Ecto neural progenitor cell (in vitro differentiated cells): ENCODE measurements at places on chromosomes 13 and 19.
A peak's percentile ranks its signal among the peaks of the same experiment; 100 is the strongest.

- DNase-seq = no peak
Measured at GRCh38 chr19:20244356-20244755, 77.3 kb downstream of the ZNF486 start.

DNA sequence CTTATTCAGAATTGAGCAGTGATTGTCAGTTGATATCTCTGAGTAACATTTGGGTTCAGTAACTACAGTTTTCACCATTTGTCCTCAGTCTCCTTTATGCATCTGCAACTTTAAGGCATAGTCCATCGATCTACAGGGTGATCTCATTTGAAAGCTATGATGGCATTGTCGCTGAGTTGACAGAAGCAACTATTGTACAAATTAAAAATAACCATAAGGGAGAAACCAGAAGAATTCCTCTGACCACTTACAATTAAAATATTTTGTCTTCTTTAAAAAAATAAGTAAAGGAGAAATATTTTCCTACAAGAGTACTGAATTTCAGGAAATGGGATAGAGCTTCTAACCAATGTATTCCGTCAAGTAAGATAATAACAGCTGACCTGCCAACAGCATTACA, 30.6 kb downstream of the RAP2A start:
- no peak for DNase-seq

DNA sequence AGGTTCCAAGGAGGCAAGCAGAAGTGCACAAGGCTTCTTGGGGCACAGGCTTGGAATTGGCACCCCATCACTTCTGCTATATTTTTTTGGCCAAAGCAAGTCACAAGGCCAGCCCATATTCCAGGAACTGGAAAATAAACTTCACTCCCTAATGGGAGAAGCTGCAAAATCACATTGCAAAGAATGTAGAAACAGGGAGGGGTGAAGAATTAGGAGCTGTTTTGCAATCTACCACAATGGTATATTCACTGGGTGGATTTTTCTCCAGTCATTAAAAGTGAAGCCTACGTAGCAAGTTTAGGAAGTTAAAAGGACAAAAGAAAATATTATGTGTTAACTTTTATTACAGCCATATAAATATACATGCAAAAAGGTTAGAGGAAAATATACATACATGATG, 464.8 kb downstream of the COG6 start:
- DNase-seq = no peak

GRCh38 chr13:111283991-111284390, 36.5 kb upstream of the TEX29 start:
- peak; percentile 18 for DNase-seq

DNA sequence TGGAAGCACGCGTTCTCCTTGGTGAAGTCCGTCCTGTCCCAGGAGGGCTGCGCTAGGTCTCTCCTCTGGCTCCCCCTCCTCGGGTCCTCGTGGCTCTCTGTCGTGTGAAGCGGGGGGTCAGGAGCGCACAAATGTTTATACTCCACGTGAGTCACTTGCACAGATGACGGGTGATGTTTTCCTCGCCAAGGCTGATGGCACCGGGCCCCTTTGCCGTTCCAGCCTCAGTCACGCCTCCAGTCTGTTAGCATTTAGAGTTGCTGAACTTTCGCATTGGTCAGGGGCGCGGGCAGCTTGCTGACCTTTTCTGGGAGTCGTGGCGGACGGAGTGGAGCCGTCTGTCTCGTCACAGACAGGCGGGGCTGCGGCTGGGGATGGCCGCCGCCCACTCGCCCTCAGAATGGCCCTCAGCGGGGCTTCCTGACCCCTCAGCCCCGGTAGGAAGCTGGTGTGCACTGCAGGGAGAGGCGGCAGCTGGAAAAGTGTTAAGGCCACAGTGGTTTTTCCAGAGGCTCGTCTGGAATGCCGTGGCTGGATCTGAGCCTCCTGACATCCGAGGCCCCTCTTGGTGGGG, 13.7 kb downstream of the KLHL26 start:
- DNase-seq = no peak

DNA sequence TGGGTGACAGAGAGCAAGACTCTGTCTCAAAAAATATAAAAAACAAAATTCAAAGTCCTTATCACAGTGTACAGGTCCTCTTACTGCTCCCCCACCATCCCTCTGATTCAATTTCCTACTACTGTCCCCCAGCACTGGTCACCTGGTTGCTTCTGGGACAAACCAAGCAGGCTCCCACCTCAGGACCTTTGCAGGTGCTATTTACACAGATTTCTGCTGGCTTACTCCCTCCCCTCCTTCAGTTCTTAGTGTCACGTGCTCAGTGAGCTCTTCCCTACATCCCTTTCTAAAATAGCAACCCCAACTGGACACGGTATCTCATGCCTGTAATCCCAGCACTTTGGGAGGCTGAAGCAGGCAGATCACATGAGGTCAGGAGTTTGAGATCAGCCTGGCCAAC, 6.0 kb downstream of the IRF2BP1 start:
- DNase-seq = no peak

DNA sequence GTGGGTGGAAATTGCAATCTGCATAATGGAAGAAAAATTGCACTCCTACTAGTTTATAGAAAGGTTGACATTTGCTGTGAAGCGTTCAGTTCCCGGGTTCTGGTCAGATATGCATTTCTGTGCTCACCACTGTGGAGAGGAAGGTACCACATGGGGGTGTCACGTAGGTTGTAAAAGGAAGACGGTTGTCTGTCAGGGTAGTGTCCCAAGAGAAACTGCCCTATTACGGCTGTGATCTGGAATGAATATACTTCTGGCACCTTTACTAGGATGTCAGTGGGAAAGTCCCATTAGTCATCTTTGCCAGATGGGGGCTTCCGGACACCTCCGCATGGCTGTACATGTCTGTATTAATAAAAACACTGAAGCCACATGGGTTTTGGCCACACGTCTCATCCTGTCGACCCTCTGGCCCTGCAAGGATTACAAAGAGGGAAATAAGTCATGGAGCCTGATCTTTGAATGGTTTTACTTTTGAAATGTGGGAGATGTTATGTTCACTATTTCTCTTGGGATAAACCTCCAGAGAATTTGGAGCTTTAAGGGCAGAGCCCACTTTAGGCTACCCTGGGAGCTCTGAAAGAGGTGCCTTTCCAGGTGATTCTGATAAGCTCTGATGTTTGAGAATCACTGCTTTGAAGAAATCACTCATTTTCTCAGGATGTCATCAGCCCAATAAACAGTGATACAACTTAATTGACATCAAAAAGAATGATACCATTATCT, 133.9 kb downstream of the AKAP11 start:
- no peak for DNase-seq

DNA sequence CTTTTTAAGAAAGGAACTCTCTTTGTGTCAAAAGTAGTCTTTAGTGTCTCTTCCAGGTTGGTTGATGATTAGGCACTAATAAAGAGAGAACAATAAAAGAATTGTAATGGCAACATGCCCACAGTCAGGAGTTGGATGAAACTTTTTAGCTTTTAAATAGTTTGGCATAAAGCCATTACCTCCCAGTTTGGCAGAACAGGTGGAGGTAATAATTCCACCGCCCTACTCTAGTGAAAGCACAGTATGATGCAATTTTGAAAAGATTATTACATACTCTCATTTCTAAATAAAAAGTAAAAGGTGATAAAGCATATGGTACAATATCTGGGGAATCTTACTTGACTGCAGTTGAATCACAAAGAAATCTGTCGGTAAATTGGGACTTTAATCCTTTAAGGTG, 497.6 kb downstream of the SUCLA2 start:
- no peak for DNase-seq

DNA sequence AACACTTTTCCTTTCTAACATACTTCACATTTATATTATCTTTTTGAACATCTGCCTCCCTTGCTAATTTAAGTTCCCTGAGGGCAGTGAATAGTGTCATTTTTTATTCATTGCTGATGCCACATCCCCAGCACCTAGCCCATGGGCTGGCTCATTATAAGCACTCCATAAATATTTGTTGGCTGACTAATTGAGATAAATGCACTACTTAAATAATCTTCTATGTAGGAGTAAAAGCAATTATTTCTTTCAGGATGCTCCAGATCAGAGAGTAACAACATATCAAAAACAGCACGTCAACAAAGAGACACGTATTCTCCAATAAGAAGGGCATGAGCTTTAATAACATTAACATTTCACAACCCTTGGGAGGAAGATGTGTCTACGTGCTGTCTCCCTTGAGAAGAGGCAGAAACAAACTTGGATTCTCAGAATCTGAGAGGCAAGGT, 228.2 kb downstream of the LHFPL6 start:
- no peak for DNase-seq

- no peak for DNase-seq
Measured at GRCh38 chr13:47146136-47146535, 249.3 kb upstream of the HTR2A start.

- no peak for DNase-seq
Measured at GRCh38 chr19:7393939-7394730, 45.4 kb downstream of the ARHGEF18 start.

DNA sequence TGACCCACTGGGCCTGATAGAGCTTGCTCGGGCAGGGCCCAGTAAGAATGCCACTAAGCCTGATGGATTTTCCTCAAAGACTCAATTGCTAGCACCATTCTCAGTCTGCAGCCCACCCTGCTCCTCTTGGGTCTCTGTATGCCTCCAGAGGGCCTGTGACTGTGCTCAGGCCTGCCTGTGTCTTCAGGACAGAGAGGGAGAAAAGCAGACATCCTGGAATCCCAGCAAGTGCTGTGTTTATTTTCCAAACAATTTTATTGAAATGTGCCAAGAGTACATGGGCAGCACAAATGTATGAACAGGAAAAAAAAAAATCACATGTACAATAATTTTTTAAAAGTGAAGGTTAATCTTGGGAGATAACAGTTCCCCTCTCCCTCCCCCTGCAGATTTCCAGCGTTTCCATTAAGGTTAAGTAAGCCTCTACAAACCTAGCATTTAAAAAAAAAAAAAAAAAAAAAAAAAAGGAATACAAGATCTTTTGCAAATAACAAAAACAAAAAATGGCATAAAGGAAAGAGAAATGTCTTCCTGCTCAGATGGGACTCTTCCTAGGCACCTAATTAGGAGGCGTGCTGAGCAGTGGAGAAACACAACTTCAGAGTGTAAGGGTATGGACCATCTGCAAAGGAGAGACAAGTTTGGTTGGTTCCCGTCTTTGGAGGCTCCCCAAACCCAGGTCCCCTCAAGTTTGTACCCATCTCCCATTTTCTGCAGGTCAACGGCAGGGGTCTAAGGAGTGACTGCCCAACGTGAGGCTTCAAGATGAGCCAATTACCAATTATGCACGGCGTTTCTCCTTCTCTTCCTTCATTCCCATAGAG, 4.8 kb upstream of the ECH1 start:
- no peak for DNase-seq

DNA sequence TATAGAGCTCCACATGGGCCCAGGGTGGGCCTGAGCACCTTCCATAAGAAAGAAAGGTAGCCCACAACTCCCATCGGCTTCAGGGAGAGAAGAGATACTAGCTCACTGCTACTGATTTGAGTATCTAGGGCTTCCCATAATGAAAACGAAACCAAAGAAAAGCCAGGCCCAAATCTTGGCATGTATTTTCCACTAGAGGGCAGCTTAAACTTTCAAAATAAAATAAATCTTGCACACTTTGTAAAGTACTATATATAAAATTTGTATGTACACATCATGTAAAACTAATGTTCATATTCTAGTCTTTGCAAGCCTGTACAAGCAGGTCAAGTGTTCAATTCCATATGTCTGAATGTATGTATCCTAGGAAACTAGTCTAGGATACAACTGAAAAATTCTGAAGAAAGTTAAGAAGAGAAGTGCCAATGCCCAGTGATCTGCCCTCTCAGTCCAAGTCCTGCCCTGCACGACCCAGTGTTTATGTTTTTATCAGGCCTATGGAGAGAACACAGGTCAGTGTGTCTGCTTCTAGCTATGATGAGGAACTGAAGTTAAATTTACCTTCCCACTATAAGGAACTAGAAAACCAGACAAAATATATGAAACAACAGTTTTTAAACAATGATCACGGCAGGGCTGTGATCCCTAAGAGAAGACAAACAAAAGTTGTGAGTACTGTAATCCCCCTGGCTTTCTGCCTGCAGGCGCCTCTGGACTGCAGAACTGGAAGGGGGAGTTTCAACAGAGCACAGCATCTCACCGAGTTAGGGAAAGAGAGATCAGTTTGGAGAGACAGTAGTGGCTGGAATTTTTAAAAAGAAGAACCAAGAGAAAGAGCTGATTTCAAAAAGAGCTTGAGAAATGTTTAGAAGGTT, 475.7 kb downstream of the UQCRFS1 start:
- no peak for DNase-seq

DNA sequence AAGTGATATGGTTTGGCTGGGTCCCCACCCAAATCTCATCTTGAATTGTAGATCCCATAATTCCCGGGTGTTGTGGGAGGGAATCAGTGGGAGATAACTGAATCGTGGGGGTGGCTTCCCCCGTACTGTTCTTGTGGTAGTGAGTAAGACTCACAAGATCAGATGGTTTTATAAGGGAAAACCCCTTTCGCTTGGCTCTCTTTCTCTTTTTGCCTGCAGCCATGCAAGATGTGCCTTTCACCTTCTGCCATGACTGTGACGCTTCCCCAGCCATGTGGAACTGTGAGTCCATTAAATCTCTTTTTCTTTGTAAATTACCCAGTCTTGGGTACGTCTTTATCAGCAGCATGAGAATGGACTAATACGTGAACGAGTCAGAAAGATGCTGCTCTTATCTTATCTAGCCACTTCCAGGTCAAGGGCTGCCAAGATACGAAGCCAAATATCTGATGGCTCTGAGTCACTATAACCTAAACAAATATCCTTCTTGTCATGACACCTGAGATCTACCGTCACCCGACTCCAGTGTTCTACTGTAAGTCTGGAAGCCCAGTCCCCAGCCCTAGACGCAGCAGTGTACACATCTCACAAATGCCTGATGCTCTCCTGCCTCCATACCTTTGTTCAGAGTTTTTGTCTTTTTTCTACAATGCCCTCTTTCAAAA, 45.9 kb downstream of the SLC15A1 start:
- DNase-seq = no peak

DNA sequence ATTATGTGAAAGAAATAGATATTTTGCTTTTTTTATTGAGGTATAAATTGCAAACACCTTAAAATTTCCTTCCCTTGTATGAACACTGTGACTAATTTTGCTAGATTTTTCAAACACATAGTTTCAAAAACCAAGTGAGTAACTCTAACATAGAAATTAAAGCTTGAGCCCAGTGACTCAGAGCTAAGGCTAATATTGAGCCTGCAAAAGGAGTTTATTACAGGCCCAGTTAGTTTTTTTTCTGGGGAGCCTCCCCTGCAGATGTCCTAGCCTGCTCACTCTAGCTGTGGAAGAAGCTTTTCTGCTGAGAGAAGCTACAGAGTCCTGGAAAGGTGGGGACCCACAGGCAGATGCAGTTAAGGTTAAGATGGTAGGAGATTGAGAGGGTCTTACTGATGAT, 3.4 kb downstream of the ZNF430 start:
- no peak for DNase-seq

DNA sequence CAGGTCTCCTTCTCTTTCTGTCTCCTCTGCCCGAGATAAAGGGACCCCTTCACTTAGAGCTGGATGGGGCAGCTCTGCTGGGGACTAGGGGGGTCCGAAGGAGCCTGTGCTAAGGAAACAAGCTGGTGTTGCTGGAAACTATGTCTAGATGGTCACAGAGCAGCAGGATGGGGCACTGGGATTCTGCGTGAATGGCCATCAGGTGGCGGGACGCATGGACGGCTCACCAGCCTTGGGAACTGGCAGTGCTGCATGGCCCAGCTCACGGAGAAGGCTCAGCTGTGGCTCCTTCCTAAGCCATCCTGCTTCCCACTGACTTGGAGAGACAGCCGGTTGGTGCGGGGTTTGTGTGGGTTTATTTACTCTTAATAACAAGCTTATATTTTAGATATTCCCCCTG, 411.8 kb downstream of the ZNF536 start:
- peak; percentile 8 for DNase-seq
